ENCODE measurements at places on chromosomes 13 and 19.
A peak's percentile ranks its signal among the peaks of the same experiment; 100 is the strongest.

DNA sequence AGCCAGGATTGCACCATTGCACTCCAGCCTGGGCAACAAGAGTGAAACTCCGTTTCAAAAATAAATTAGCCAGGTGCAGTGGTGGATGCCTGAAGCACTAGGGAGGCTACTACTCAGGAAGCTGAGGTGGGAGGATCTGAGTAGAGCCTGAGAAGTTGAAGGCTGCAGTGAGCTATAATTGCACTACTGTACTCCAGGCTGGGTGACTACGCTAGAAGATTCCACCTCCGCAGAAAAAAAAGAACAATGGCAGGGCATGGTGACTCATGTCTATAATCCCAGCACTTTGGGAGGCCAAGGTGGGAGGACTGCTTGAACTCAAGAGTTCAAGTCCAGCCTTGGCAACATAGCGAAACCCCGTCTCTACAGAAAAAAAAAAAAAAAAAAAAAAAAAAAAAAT, 20.5 kb downstream of the HAUS8 start:
- DNase-seq: no peak

- no peak for DNase-seq
Measured at GRCh38 chr19:41023193-41023592, 32.1 kb downstream of the CYP2B6 start.

- DNase-seq: peak; percentile 78
Measured at GRCh38 chr13:41311406-41312175, 524 bp downstream of the NAA16 start.

DNA sequence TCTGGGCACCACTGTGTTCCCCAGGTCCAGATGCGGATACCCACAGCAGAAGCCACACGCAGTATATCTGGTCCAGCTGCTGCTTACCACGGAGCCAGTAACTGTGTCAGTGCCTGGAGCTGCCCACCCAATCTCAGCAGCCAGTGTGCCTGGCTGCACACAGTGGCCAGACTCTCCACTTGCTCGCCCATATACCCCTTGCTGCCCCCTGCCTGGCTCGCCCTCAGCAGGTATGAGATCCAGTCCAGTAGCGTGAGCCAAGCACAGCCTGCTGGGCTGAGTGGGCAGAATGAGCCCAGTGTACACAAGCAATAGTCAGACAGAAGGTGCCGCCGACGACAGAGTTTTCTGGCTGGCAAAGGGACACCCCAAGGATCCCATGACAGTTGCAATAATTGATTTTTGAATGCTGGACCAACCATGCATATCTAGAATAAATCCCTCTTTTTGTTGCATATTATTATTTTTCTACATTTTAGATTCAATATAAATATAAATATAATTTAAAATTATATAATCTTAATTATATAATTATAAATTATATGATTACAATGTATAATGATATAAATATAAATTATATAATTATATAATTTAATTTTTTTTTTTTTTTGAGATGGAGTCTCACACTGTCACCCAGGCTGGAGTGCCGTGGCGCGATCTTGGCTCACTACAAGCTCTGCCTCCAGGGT, 918.8 kb upstream of the MIR17HG start:
- DNase-seq: no peak

DNA sequence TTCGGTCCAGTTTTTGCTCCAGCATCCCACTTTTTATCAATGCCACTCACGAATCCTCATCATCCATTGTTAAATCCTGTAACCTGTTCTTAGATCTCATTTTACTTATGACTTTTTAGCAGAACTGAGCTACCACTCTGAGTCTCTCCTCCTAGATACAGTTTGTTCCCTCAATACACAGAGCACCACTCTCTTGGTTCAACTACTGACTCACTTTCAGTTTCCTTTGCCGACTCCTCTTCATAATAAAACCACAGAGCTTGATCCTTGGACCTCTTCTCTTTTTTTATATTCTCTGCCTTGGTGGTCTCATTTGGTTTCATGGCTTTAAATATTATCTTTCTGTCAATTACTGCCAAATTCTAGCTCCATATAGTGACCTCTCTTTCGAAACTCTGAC, 150.3 kb downstream of the SLITRK5 start:
- DNase-seq: no peak

GRCh38 chr13:32863596-32863995, 152.6 kb upstream of the KL start:
- no peak for DNase-seq

DNA sequence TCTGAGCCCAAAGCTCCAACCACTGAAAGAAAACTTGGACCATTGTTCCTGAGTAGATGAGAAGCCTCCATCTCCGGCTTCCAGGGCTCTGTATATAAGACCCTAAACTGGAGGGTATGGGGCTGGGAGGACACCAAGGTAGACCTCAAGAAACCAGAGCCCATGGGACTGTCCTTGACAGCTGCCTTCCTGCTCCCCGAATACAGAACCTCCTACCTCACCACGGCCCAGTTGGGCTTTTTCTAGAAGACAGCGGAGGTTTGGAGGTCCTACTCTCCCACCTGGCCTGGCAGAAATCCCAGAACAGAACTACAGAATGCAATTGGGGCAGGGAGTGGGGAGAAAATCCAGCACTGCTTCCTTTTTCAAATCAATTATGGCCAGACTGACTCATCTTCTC, 177.3 kb upstream of the ZNF507 start:
- no peak for DNase-seq

DNA sequence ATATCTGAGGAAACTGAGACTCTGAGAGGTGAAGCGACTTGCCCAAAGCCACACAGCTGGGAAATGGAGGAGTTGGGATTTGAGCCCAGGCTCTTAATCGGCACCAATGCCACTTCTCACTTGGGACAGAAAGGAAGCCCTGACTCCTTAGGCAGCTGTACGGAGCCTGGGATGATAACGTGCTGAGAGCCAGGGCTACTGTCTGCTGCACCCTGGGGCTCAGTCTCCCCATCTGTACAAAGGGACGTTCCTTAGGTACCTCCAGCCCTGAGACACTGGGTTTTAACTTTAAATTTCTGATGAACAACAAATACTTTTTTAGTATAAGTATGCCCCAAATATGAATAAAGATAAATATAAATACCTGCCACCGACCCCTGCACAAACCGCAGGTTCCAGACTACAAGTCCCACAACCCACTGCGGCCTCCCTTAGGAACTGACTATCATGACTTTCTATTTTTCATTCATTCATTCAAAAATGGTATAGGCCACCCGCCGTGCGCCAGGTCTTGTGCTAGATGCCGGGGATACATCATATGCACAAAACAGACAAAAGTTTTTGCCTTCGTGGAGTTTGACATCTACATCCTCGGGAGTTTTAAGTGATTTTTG, 776 bp upstream of the NCLN start:
- DNase-seq: no peak

DNA sequence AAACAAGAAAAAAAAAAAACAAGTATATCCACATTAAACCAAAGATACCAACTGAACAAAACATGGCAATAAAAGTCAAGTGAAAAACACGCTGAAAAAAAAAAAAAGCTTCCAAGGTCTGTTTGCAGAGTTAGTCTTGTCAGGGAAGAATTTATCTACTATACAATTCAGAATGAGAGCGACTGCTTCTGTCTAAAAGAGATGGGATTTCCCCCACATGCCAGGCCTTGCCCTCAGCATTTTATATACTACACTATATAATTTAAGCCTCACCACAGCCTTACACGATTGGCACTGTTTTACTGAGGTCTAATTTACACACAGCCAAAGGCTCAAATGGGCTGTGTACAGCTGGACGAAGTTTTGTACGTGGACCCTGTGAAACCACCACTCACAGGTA, 67.3 kb downstream of the FOXO1 start:
- no peak for DNase-seq

- DNase-seq: no peak
Measured at GRCh38 chr13:33717775-33718174, 100.2 kb upstream of the RFC3 start.

- no peak for DNase-seq
Measured at GRCh38 chr13:40386586-40386985, 279.9 kb downstream of the FOXO1 start.

DNA sequence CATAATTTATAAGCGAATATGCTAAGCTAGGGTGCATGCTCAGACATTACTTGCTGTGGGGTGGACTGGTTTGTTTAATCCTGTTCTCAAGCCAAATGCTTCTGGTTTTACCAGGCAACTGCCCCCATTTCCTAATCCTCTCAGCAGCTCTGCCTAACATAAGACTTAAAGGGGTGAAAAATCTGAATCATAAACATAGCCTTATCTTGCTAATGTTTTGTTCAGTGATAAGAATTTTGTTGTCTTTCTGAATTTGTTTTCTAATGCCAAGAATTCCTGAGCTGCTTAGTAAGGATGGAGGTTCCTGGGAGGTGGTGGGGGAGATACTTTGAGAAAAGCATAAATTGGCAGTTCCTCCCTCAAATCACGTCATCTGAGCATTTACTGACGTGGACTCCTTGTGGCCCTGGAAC, 42.7 kb downstream of the ING1 start:
- no peak for DNase-seq

GRCh38 chr19:30437869-30438268, 65.7 kb downstream of the ZNF536 start:
- DNase-seq: no peak

DNA sequence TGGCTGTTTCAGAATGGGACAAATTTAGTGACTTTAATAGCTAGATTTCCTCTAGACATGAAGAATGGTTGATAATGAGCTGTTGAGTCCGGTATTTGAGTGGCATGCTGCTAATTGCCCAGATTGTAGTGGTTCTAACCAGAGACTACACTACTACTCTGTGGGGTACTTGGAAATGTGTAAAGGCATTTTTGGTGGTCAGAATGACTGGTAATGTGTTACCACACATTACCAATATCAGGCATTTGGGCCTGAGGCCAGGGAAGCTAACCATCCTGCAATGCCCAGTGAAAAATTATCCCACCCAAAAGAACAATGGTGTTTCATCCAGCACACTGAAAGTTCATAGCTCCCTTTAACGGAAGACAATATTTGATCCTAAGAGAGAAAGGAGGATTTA, 17.5 kb upstream of the N4BP2L1 start:
- no peak for DNase-seq

- DNase-seq: no peak
Measured at GRCh38 chr19:2051773-2052704, 995 bp upstream of the MKNK2 start.

DNA sequence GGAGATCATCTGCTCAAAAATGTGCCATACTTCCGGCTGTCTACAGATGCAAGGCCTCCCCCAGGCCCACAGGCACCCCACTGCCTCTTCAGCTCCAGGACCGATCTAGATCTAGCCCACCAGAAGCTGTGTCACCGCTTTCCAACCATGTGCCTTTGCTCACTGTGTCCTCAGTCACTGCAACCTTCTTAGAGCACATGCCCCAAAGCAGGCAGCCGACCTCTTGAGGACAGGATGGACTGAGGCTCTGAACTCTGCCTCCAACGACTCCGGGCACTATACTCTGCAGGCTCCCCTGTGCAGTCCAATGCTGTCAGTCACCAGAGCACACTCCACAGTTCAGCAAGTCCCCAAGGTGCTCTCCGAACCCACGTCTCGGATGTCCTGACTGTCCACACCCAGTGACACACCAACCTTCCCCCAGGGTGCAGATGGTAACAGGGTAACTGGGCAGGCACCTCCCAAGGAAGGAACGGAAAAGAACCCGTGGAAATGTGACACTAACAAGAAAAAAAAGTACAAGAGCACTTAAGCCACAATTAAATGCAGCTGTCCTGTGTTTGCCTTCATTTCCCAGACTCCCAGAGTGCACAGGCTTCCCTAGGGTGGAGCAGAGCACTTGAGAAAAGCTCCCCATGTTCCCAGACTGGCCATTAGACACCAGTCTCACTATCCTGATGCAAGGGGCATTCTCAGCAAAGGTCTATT, 4.8 kb downstream of the STK24 start:
- no peak for DNase-seq

DNA sequence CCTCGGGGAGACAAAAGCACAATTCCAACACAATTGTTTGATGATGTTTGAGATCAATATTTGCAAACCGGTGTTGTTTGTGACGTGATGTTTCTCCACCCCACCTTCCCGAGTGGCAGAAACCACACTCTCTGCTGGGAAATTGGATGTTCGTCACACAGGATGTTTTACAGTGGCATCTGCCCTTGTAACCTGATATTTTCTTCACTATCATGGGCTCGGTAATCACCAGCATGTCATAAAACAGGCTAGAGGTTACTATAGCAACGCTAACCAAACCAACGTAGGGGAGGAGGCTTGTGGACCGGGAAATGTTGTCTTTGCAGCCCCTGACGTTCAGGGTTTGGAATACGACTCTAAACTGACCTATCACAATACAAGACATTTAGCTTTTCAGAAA, 454.5 kb downstream of the IRS2 start:
- DNase-seq: no peak

DNA sequence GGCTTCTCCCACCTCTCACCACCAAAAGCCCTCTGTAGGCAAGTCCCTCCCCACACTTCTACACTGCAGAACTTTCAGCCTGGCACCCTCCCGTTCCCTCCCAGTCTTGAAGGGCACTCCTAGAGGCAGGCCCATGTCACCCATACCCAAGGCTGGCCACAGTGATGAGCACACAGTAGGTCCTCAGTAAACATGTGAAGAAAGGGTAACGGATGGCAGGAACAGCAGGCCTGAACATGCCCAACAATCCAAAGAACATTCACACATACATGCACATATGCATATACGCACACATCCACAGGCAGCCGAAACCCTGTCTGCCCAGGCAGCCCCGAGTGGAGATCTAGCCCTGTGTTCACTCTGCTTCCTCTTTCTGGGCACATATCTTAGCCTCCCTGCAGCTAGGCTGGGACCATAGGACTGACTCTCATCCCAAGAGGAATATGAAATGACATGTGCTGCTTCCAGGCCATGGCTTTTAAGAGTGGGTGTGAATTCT, 55.2 kb downstream of the CEBPG start:
- no peak for DNase-seq

DNA sequence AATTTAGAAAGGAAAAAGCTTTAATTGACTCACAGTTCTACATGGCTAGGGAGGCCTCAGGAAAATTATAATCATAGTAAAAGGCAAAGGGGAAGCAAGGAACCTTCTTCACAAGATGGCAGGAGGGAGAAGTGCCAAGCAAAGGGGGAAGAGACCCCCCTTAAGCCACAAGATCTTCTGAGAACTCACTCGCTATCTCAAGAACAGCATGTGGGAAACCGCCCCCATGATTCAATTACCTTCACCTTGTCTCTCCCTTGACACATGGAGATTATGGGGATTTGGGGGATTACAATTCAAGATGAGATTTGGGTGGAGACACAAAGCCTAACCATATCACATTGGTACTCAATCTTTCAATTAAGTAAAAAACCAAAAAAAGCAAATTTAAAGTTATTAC, 1778.7 kb upstream of the MIR17HG start:
- no peak for DNase-seq
